ENCODE measurements at places on chromosomes 2 and 18.

DNA sequence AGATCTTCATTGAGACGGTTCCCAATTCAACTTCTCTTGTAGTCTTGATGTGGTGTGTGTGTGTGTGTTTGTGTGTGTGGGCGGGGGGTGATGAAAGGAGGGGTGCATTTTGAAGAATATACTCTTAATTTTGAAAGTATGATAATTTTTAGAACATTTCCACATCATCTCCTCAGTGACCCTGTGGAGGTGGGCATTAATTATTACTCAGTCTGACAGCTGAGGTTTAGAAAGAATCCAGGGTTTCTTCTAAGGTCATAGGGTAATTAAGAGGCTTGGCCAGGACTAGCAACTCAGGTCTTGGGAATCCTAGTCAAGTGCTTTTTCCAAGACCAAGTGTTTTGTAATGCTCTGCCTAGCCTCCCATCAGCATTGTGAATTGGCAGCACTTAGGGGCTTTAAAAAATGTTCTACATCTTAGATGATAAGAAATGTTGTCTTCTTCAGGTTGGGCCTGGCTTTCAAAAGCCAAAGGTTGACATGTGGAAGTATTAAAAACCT is 100.5 kb downstream of the SPTBN1 start:
- DNase-seq, result no peak

DNA sequence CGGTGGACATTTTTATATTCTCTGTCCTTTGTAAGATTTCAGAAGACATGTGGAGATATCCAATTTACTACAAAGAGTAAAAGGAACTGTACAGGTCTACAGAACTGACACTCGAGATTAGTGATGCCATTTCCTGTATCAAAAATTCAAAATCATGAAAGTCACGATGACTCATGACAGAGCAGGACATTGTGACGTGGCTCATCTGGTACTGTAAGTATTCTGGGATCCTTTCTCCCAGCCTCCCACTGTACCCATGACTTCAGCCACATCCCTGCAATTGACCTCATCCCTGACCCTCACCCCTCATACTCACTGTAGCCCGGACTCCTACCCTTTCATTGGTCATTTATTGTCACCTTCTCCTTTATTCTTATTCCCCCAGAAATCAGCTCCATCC is 736.5 kb downstream of the EPHA4 start:
- no peak for DNase-seq

DNA sequence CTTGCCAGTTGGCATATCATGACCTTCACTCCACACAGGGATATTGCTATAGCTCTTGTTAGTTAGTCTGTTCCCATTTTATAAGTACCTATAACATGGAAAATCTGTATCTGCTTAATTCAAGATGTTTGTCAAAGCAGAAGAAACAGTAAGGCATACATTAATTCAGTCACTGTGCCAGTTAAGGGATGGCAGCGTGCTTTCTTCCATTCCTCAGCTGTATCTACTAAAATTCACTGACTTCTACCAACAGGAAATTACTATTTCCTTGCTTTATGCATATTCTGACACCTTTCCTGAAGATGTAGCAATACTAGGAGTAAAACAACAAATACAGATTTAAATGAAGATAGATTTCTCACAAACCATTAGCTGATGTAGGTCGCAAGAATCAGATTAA is 59.9 kb downstream of the RNF152 start:
- no peak for DNase-seq

DNA sequence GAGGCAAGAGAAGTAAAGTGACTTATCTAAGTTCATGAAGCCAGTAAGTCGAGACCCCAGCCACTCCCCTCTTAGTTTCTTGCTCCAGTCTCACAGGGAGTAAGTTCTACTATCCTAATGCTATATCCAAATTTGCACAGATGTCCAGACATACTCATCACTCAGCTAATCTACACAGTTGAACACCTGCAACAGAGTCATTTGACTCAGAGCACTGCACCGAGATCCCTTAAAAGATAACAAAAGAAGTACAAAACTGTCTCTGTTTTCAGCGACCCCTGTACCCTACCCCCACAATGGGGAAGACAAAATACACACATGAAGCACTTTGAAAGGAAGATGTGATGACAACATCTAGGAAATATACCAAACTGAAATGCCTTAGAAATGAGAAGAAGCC is 22.6 kb upstream of the CCDC141 start:
- no peak for DNase-seq

DNA sequence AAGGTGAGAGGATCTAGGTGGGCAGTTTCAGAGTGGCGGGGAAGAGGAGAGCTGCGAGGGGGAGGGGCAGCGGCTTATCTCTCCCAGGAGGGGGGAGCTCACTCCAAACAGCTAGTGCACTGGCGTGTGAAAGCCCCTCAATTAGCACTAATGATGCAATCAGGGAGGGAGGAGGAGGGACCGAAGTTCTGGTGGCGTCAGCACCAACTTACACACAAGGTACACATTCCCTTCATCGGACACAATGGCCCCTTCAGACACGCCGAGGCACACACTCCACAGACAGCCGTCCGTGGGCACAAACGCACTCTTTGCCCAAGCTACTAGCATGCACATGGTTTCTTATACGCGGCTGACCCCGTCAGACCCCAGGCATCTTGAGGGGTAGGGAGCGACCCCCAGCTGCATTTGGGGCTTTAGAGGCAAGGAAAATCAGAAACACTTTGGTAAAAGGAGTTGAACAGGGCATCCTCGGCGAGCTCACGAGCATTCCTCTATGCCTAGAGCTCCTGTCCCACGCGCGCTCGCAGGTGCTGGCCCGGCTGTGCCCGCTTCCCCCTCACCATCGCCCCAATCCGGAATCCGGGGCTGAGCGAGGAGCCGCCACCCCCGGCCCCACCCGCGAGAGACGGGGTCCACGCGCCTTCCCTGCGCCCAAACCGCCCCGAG is 868 bp upstream of the PKDCC start:
- DNase-seq, result no peak

DNA sequence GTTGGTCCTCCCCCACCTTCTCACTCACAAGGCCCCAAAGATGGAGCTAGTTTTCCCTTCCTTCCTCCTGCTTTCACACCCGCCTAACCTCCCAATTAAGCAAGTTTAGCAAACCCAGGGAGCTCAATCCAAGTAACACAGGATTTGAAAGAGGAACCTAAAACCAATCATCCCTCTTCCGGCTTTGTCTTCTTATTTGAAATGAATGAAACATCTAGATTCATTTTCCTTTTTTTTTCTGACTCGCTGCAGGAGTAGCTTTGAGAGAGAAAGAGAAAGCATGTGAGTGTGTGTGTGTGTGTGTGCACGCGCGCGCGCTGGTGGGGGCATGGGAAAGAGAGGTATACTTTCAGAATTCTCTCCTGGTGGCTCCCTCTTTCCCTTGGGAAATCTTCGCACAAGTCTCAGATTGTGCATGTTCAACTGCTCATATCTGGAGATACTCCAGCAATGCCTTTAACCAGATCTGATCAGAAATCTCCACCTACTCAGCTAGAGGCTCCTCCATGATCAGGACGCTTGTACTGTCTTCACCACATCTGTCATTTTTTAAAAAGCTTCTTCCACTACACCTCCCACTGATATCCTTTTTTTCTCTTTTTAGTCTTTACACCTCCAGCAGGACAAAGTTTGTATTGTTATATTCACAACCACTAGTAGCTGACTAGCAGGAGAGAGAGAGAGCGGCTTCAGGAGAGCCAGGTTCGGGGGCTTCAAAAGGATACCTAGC is 1.7 kb downstream of the SLC8A1 start:
- DNase-seq, result peak; percentile 82

DNA sequence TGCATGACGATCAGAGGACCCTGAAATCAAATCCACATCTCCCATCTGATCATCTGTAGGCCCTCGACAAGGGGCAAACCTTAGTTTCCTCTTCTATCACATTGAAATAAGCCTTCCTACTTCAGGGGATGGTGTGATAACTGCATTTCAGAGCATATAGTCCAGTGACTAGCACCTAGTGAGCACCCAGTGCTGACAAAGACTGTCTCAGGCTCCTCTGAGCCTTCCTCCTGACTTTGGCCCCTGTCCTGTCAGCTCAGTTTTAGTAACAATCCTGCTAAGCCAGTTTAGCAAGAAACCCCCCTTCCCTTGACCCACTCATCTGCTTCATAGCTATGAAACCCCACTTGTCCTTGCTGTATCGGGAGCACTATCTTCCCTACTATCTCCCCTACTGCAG is 304.0 kb downstream of the ALK start:
- DNase-seq, result no peak

DNA sequence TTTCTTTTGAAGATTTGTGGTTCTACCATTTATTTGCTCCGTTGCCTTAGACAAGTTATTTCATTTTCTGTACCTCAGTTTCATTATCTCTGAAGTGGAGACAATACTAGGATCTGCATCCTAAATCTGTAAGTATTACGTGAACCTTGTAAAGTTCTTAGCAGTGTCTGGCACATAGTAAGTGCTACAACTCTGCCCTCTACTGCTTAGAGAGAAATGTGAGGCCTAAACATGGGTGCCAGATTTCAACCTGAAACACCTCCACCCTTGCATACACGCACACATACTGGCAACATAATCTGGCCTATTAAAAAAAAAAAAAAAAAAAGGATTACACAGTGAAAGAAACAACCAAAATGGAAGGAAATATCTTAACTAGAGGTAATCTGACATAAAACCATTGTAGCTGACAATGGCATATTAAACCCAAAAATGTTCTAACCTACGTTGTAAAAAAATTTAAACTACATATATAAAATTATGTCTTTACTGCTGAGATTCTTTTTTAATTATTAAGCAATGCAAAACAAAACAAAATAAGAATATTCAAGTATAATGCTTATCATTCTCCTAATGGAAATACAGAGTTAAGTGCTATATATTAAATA is 132.6 kb downstream of the MAP2 start:
- no peak for DNase-seq

DNA sequence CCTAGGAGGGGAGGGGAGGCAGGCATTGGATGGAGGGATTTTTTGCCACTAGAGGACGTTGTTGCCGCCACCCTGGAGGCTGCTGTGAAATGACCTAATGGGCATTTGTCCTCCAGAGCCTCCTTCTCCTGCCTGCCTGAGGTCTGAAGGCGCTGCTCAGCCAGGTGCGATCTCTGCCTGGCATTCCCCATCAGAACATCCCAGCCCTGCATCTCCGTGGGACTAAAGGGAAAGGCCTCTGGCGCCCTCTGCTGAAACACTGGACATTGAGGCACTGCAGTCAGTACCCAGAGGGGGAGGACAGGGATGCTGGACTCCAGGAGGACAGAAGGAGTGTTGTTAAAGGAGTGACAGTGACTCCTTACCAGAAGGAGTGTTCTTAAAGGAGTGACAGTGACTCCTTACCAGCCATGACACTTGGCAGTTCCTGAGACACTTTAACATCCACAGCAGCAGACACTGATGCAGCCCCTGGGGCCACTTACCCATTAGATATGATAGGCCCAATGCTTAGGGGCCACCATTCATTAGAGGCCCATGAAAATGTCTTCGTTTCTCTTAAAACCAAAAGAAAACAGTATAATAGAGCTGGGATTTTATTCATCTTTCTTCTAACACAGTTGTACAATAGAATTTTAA is 17.0 kb downstream of the THNSL2 start:
- no peak for DNase-seq

- DNase-seq, result no peak
Observed at GRCh38 chr2:179253226-179253625, 11.4 kb downstream of the SESTD1 start.

- DNase-seq, result no peak
Observed at GRCh38 chr2:190136825-190137224, 74.3 kb upstream of the MSTN start.

GRCh38 chr2:86017901-86018896 is 87.5 kb downstream of the POLR1A start:
- DNase-seq, result no peak

DNA sequence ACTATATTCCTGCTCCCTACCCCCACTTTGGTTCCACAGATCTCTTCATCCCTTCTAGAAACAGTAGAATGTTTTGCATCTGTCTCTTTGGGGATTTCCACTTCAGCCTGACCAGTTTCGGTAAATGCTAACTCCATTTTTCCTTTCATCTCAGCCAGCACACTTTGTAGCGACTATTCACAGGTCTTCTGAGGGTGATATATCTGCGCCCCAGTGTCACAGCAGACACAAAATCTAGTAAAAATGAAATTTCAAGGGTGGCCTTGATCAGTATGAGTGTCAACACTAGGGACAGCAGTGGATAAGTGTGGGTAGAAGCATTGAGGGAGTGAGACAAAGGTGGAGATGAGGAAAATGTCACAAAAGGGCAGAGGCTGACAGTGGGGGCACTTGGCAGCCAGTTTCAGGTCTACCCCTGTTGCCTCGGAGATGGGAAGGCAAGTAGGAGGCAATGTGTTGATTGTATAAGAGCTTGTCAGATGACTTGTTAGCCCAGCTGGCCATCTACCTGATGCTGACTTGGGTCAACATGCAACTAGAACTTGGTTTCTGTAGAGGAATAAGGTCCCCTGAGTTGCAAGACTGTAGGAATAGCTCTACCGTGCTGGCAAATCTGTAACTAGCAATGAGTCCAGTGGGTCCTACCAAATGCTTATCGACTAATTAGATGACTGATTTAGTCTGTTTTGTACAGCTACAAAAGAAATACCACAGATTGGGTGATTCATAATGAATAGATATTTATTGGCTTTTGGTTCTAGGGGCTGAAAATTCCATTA is 60.7 kb downstream of the CXCR4 start:
- DNase-seq, result no peak

GRCh38 chr2:211868996-211869533 is 669.5 kb downstream of the ERBB4 start:
- no peak for DNase-seq

DNA sequence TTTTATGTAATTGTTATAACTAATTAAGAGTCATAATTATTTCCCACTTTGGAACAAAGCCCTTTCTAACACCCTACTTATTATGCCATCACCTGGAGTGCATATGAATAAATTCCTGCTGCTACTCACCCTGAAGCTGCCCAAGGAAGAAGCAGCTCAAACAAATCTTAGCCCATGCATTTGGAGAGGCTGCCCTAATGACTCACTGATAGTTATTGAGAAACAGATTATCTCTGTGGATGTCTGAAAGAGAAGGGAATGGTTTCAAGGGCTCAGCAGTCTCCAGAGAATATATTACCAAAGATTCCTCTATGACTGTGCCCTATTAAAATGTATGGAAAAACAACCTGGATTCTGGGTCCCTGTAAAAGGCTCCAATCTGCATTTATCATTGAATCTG is 81.0 kb downstream of the GPR39 start:
- DNase-seq, result no peak

DNA sequence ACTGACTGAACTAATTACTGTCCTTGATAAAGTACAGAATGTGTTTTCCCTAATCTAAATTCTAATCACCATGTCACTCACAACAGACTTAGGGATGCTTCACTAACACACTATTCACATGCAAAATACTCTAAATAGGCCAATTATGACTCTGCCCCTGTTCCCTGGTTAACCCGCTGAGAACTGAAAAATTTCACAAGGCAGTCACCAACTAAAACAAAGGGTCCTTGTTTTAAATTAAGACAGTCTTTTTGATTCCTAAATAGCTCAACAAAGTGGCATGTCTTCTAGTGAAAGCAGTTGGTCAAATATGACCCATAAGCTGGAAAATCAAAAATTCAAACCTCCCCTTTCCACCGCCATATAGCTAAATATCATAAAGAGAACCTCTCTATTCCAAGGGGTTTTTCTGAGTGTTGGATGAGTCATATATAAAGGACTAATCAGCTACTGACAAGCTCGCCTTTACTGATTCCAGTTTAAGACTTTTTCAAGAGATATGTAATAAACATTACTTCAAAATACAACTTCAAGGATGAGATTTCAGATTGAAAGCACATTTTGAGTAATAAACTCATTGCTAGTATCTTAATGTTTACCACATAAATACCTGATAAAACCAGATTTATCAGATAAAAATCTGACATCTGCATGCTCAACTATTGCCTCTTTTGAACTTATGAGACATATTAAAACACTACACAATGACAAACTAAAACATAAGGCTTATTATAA is 235.8 kb downstream of the TCF4 start:
- DNase-seq, result no peak
